ENCODE measurements at places on chromosomes 5 and 9. TPM values are rescaled to one million over a fixed set of nuclear protein-coding genes. Genes with fewer than 3 reads are reported as not detected.

The ANKRD34B gene
- 0.59 TPM for polyA plus RNA-seq

The SLC25A2 gene
- 0.16 TPM for polyA plus RNA-seq

The ERGIC1 gene
- 69.2 TPM for polyA plus RNA-seq

The SLC45A2 gene
- polyA plus RNA-seq: 0.05 TPM

The TAF7 gene
- 174 TPM for polyA plus RNA-seq

The PCDHGB6 gene
- polyA plus RNA-seq: 1.1 TPM

The PCDHB14 gene
- 0.87 TPM for polyA plus RNA-seq

The IFNA21 gene
- polyA plus RNA-seq: 0.02 TPM

The S1PR3 gene
- polyA plus RNA-seq: 4.7 TPM

The ACTBL2 gene
- 0.07 TPM for polyA plus RNA-seq

The NDUFS4 gene
- polyA plus RNA-seq: 96.9 TPM

The FGD3 gene
- polyA plus RNA-seq: 48.9 TPM

The MAT2B gene
- 133 TPM for polyA plus RNA-seq

The CCIN gene
- 0.05 TPM for polyA plus RNA-seq

The GRXCR2 gene
- polyA plus RNA-seq: 0.05 TPM

The LRRTM2 gene
- polyA plus RNA-seq: 0.23 TPM

The IRX4 gene
- 0.07 TPM for polyA plus RNA-seq

The ZDHHC12 gene
- polyA plus RNA-seq: 46.4 TPM

The FIBCD1 gene
- 0.05 TPM for polyA plus RNA-seq

All from thymus (tissue), 14 donors.